ENCODE measurements at places on chromosomes 11 and 22.

DNA sequence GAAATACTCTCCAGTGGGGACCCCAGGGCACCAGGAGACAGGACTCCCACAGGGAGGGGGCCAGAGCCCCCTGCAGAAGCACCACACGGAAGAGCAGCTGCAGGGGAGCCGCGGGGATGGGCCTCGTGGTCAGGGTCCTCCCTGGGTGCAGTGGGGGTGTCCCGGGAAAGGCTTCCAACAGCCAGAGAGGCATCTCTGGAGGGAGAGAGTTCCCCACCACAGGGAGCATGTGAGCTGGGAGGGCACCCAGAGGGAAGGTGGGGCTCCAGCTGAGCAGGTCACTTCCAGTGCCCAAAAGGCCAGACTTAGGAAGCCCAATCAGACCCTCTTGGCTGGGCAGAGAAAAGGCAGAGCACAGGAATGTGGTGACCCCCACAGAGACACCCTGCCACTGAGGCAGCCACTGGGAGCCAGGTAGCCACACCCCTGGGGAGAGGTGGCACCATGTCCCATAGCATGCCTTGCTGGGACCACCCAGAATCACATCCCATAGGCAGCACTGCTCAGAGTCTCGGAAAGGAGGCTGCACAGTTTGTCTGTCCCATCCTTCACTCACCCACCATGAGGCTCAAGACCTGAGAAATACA is 49.9 kb upstream of the LMO1 start:
- DNase-seq: no peak

DNA sequence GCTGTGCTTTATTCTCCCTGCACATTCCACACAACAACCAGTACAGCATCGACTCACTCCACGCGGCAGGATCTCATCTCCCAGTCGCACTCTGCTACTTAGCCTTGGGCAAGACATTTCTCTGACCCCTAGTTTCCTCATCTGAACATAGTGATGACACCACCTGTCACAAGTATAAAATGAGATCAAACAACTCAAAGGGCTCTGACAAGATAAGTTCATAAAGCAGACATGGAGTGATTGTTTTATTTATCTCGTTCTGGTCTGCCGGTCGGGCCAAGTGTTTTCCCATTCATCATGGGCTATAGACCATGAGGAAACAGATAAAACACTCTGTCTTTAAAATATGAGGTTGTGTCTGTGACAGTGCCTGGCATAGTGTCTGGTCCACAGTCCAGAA is 35.0 kb downstream of the DSCAML1 start:
- DNase-seq: no peak

DNA sequence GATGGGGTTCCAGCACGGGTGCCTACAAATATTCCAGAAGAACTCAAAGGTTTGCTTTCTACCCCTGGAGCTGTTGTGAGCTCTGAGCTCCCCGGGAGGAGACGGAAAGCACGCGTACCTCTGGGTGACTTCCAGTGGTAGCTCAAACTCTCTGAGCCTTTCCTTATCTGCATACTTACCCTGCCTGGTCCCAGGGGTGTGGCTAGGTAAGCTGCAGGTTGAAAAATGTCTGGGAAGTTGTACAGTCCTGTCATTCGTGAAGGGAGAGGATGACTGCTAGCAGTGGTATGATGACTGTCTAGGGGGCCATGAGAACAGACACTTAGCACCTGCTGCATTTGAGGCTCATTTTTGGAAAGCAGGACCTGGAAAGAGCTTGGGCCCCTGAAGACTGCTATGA is 111.5 kb downstream of the DSCAML1 start:
- no peak for DNase-seq

DNA sequence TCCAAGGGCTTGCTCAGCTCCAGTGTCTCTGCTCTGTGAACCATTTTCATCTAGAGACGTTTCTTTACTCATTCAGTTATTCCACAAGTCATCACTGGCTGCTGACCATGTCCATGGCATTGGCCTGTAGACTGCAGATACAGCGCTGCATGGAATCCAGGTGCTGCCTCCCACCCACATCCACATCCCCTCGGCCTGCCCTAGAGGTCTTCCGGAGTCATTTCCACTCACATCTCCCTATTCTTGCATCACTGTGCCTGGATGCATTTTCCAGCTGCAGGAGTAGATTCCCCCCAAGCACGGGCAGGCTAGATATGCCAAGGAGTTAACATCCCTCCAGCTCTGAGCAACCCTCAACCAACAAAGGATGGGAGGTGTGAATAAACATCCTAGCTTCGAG is 68.9 kb downstream of the CHST1 start:
- no peak for DNase-seq

- no peak for DNase-seq
These were observed 31.4 kb upstream of the VPREB1 start for GRCh38 chr22:22213231-22213630.

DNA sequence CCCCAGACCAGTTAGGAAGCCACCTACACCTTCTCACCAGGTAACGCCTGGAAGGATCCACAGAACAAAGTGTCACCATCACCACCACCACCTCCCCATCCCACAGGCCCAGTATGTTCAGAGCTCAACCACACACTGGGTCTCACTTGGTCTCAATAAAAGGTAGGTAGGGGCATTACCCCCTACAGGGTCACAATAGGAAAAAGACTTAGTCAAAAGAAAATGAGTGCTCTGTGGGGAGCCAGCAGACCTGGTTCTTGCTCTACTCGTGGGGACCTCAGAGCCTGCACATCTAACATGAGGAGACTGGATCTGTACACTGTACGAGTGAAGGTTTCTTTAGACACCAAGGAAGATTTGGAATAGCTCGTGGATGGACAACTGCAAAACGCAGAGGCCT is 49.3 kb downstream of the HIRA start:
- no peak for DNase-seq

GRCh38 chr11:3989276-3989920 is 105.2 kb upstream of the RRM1 start:
- no peak for DNase-seq

GRCh38 chr11:130124096-130124495 is 35.5 kb upstream of the ST14 start:
- DNase-seq: no peak

DNA sequence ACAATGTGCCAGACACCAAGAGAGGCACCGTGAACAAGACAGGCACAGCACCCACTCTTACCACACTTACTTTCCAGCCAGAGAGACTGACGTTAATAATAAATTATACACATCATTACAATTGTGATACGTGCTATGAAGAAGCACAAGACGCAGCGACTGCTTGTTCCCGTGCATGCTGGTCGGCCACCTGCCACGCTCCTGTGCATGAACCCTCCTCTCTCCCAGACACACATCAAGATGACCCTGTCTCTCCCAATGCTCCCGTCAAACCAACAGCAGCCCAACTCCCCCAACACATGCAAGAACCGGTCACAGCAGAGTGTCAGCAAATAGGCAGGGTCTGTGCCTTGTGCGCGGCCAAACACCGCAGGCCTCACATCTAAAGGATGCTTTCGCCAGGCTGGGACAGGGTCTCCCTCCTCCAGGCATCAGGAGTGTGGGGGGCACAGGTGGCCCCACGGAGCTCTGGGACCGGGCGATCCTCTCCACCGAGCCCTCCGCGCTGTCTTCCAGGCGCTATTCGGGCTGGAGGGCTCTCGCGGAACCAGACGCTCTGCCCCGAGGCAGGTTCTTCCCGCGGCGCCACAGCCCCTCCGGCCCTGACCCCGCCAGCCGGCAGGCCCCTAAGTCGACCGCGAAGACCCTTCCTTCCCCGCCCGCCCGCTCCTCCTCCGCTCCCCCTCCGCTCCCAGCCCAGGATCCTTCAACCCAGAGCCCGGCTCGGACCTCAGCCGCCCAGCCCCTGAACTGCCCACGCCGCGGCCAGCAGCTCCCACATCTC is 533 bp downstream of the SERGEF start:
- peak; percentile 56 for DNase-seq

DNA sequence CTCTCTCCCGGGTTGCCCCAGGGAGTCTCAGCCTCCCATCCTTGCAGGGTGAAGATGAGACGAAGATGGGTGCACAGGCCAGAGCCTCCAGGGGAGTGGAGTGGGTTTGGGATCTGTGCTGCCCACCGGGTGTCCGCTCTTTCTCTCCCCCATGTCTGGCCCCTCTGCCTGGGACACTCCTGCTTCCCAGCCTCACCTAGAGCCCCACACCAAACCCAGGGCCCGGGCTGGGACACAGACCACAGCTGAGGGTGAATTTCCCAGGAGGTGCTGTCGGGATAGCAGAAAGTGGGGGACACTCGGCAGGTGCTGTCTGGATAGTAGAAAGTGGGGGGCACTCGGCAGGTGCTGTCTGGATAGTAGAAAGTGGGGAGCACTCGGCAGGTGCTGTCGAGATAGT is 25.0 kb upstream of the KRTAP5-7 start:
- no peak for DNase-seq
